ENCODE measurements at places on chromosomes 12 and 14.

DNA sequence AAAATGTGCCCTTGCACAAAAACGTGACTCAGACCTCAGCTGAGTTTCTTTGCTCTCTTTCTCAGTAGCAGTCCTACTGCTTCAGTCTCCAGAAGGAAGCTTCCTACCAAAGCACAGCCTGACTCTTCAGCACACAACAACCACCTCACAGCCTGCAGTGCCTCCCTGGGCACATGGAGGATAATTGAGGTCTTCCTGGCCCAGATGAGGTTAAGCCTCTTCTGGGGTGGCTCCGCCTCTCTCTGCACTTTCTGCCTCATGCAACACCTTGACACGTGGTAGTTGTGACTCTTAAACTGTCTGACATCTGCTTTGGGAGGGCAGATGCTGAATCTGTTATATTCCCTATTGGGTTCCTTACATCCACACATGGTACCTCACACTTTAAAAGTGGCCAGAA lies 33.8 kb downstream of the GIT2 start:
- DNase-seq: no peak

- DNase-seq: no peak
These were observed 9.7 kb downstream of the SLCO1C1 start for GRCh38 chr12:20704860-20705259.

GRCh38 chr12:71581206-71581605 lies 82.4 kb downstream of the ZFC3H1 start:
- no peak for DNase-seq

GRCh38 chr12:130116791-130117190 lies 45.5 kb upstream of the FZD10 start:
- DNase-seq: no peak

GRCh38 chr12:46573347-46573658 lies 200.7 kb upstream of the SLC38A2 start:
- no peak for DNase-seq

DNA sequence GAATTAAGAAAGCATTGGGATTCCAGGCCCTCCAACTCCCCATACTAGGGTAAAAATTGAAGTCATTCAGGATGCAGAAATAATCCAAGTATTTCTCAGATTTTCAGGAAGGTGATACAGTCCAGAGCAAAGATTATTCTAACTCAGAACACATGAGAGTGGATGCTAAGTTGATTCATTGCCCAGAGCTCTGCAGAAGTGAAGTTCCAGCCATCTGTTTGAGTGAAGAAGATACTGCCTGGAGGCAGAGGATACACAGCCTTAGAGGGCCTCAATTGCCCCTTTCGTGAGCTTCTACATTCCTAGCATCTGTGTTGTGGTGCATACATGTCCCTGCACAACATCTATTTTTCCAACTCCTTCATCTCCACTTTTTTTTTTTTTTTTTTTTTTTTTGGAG lies 36.9 kb upstream of the SMUG1 start:
- no peak for DNase-seq

- DNase-seq: no peak
These were observed 18.3 kb downstream of the SOX5 start for GRCh38 chr12:23931176-23931575.

DNA sequence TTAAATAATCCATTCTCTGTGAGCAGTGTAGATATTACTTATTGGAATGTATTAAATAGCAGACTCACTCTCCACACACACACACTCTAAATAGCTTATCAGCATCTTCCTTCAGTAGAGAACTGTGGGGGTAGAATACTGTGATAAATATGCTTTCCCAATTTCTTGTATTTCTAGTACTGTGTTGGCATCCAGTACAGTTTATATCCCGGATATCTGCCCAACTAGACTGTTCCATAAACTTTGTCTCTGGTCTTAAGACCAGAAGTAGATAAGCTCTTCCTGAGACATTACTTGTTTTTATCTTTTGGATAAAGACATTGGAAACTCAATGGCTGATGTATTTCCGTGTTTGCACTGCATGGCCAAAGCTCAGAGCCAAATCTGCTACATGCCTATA lies 136.2 kb upstream of the PDZRN4 start:
- no peak for DNase-seq

DNA sequence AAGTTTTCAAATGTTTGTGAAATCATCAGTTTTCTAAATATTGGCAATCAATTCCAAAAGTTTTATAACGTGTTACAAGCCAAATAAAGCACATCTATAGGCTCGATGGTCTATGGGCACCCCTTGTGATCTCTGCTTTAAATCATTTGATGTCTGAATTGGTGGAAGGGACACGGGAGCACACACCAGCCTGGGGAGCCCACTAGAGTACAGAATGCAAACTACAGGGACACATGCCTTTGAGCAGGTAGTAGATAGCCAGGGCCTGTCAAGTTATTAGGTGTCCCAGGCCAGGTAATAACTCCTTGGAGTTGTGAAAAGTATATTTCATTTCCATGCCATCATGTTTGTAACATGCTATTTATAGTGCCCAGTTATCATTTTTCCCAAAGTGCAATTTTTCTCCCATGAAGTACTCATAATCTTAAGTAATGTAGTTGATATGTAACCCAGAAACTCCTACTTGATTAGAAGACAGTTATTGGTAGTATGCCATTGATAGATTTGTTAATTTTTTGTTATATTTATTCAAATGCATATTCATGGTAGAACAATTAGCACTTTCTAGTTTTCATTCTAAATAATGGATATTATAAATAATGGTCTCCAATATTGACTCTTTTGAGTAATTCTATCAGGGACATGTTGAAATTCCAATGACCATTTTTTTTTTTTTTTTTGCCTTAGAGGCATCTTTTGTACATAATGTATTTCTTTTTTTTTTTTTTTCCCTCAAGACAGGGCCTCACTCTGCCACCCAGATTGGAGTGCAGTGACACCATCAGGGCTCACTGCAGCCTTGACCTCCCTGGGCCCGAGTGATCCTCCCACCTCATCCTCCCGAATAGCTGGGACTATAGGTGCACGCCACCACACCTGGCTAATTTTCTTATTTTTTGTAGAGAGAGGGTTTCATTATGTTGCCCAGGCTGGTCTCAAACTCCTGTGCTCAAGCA lies 96.9 kb upstream of the FGD4 start:
- DNase-seq: no peak

GRCh38 chr14:64221391-64222003 lies 72.7 kb downstream of the ESR2 start:
- DNase-seq: no peak

- DNase-seq: no peak
These were observed 37.7 kb upstream of the DUSP6 start for GRCh38 chr12:89389755-89390661.

DNA sequence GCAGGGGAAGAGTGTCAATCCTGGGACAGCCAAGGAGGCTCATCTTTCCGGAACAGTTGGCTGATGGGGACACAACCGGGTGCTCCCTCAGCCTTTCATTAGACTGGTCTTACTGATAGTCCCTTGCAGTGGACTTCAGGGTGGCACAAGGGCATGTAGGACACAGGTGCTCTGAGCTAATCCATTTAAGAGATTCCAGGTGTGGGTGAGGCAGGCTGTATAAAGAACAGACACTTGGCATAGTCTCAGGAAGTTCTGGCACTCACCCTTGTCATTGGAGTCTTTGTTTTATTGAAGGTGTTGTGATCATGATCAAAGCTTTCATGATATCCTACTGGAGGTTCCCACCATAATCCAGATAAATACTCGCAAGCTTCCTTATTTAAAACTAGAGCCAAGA lies 341.6 kb downstream of the EMP1 start:
- DNase-seq: no peak

- DNase-seq: no peak
These were observed 1.5 kb downstream of the TCL1A start for GRCh38 chr14:95712398-95712797.

DNA sequence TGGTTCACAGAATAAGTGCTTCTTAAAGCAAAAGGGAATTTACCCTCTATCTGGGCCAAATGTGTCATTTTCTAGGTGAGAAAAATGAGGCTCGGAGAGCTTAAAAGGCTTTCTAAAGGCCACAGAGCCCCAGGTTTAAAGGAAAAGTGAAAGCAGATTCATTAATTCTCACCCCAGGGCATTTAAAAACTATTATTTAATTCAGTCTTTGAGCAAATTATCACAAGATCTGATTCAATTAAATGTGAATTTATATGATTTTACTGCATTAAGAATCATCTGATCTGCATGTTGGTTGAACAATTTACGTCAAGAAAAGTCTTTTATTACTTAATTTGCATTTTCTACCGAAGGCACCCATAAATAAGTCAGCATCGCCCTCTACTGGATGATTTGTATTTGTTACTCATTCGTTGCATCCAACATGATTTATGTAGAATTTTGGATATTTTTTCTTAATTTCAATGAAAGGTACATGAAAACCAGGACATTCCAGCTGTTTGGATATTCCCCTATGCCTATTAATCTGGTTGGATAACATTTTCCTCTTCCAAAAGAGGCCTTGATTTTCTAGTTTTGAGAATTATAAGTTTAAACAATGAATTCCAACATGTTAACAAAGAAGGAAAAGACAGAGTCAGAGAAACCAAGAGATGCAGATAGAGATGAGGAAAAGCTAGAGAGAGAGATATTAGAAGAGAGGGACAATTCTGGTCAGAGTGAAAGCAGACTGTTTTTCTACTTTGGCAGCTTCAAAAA lies 19.1 kb upstream of the DHRS7 start:
- DNase-seq: no peak

GRCh38 chr12:99133401-99133800 lies 488.3 kb downstream of the APAF1 start:
- DNase-seq: no peak

DNA sequence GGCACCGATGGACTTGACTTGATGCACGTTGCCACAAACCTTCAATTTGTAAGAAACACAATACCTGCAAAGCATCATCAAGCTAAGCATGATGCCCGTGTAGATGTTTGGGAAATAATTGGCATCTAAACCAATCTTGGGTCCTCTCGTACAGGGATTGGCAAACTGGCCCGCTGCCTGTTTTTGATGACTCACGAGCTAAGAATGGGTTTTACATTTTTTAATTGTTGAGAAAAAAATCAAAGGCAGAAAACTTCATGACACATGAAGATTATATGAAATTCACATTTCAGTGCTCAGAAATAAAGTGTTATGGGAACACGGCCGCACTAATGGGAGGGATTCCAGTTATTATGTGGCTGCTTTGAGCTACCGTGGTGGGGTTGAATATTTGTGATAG lies 10.9 kb downstream of the MTA1 start:
- no peak for DNase-seq

GRCh38 chr14:72965249-72965648 lies 39.0 kb downstream of the DCAF4 start:
- DNase-seq: no peak

GRCh38 chr14:88232771-88233170 lies 90.3 kb downstream of the KCNK10 start:
- no peak for DNase-seq

GRCh38 chr12:88227871-88228270 lies 85.8 kb downstream of the TMTC3 start:
- no peak for DNase-seq

DNA sequence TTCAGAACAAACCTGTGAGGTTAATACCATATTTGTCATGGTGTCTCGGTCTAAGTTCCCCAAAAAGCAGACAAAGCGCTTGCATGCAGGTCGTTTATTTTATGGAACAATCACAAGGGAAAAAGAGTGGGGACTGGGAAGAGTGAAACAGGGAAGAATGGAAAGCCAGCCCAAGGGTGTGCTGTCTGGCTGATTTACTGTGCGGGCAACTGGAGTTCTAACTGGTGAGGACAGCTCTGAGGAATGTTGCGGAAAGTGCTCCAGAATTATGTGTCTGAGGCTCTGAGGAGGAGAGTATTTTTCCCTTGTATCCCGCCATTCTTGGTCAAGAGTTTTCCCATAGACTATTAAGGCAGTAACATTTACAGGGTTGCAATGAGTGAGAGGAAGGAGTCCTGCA lies 465.4 kb downstream of the RMST start:
- DNase-seq: no peak

GRCh38 chr14:97379091-97379531 lies 581.9 kb downstream of the VRK1 start:
- DNase-seq: no peak

DNA sequence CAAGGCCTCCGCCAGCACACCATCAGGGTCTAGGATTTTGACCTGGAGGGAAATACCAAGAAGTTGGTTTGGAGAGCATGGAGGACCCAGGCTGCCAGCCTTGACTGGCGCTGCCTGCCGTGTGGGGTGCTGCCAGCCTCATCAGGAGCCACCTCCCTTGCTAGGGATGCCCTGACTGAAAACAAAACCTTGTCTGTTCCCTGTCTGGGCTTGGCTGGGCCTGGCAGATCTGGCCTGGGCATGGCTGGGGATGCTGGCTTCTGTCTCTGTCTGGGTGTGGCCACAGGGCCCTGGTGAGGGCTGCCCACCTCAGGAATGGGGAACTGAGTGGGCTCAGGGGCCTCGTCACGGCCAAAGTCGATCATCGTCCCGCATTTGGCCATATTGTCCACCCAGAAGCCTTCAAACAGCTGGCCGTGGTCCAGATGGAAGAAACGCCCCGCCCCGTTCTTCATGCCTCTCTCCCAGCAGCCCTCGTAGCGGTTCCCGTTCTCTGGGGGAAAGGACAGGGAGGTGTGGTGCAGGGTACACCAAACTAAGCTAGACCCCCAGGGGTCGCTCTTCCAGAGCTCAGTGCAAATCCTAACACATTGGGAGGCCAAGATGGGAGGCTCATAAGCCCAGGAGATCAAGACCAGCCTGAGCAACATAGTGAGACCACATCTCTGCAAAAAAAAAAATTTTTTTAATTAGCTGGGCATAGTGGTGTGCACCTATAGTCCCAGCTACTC lies 16.5 kb downstream of the MORN3 start:
- no peak for DNase-seq

GRCh38 chr12:80099259-80099658 lies at the start of gene OTOGL:
OTOGL (plus strand) TSS chr12:80099537; CDS start chr12:80209432, 109,895 bp downstream.
- DNase-seq: no peak

- no peak for DNase-seq
These were observed 21.1 kb upstream of the CORO1C start for GRCh38 chr12:108752387-108752786.

GRCh38 chr12:116172224-116172849 lies 105.2 kb downstream of the MED13L start:
- DNase-seq: no peak

GRCh38 chr14:22668863-22669262 lies 24.7 kb upstream of the OR6J1 start:
- no peak for DNase-seq

- no peak for DNase-seq
These were observed 335.1 kb downstream of the MED13L start for GRCh38 chr12:115942346-115942745.

DNA sequence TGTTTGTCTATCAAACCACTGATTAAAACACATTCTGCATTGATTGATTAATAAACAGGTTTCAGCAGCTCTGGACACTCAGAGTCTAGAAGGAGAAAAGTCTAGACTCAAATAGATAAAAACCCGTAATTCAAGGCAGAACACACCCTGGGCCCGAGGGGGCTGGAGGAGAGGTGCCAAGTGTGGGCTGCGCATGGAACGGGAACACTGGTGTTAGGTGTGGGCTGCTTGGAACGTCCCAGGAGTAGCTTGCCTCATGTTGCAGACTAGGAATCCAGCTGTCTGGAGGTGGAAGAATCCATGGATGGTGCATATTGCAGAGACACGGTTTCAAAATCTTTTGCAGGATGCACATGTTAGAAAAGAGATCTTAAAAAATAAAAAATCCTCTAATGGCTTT lies 223.0 kb downstream of the APAF1 start:
- DNase-seq: no peak

- no peak for DNase-seq
These were observed 91.4 kb downstream of the SETD3 start for GRCh38 chr14:99389174-99389826.
